ENCODE measurements at places on chromosomes 1 and 21.

DNA sequence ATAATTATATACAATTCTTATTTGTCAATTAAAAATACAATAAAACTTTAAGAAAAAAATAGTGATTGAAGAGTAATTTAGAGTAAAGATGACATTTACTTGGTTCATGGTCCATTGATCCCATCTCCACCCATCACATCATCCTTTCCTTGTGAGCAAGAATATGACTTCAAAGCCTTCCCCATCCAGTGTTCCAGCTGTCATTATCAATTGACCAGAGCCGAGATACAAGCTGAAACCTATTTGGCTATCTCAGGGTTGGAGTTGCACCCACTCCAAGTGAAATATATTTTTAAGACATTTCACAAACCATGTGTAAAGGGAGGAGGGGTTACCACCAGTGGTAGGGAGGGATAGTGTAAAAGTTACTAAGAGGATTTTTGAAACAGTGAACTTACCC, 428.9 kb upstream of the C1orf87 start:
- no peak for DNase-seq

- DNase-seq, result no peak
These were observed 130.1 kb upstream of the MAP1LC3C start for GRCh38 chr1:242128951-242129502.

- DNase-seq, result no peak
These were observed 131.2 kb upstream of the SPATA6 start for GRCh38 chr1:48603222-48603621.

GRCh38 chr1:113168946-113169345, 95.9 kb downstream of the LRIG2 start:
- no peak for DNase-seq

DNA sequence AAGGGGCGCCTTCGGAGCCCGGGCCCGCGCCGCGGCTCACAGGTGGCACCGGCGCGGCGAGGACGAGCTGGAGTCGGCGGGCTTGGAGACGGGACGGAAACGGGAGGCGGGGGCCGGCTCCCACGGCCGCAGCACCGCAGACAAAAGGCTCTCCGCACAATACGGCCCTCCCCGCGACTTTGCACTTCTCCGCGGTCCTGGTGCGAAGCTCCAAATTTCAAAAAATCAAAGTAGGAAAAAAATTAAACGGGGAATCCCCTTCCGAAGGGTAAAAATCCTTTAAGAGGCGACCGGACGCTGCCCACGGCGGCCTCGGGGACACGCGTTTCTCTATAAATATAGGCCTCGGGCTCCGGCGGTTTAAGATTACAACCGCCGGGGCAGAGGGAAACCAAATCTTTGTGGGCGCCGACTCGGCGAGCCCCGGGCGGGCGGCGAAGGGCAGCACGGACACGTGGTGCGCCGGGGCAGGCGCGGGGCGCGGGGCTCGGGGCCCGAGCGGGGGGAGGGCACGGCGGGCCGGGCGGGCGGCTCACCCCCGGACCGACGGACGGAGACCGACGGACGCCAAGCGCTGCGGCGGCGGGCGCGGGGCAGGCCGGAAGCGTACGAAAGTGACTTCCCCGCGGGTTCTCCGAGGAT, 453 bp downstream of the PABPC4 start:
- no peak for DNase-seq

- no peak for DNase-seq
These were observed 9.6 kb downstream of the BTBD19 start for GRCh38 chr1:44817771-44818495.

DNA sequence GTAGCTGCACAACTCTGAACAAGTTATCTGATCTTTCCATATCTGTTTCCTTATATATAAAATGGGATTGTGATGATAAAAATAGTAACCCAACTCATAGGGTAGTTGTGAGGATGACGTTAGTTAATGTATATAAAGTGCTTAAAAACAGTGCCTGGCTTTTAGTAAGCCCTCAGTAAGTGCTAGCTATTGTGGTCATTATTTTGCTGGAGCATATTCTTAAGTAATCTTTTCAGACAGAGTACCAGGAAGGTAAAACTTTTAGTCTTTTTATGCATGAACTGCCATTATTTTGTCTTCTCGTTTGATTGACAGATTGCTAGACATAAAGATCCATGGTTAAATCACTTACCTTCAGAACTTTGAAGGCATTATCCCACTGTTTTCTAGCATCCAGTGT, 62.5 kb upstream of the SIM2 start:
- DNase-seq, result no peak

GRCh38 chr1:38003261-38004250, 1.8 kb downstream of the FHL3 start:
- DNase-seq, result no peak

GRCh38 chr1:116075990-116076389, 35.2 kb upstream of the MAB21L3 start:
- no peak for DNase-seq

- no peak for DNase-seq
These were observed 1.0 kb downstream of the DDAH1 start for GRCh38 chr1:85463731-85464496.

- no peak for DNase-seq
These were observed 95.2 kb downstream of the KIF14 start for GRCh38 chr1:200525090-200525987.

- no peak for DNase-seq
These were observed 49.9 kb upstream of the GUCA2A start for GRCh38 chr1:42214447-42214871.

- no peak for DNase-seq
These were observed 17.0 kb downstream of the FAAP20 start for GRCh38 chr1:2177541-2177940.

GRCh38 chr1:27150641-27151040, 4.3 kb downstream of the SLC9A1 start:
- DNase-seq, result no peak

All from amygdala (tissue), 56 donors.